ENCODE measurements at places on chromosomes 6 and 20.
A peak's percentile ranks its signal among the peaks of the same experiment; 100 is the strongest.

- no peak for DNase-seq
Measured at GRCh38 chr6:100664274-100665040, 199.7 kb upstream of the SIM1 start.

GRCh38 chr6:5143634-5144311 is 58.6 kb downstream of the PPP1R3G start:
- DNase-seq, result peak; percentile 81

GRCh38 chr6:83873869-83874268 is 14.4 kb downstream of the CYB5R4 start:
- no peak for DNase-seq

- peak; percentile 45 for DNase-seq
Measured at GRCh38 chr6:19691465-19692167, 145.6 kb upstream of the ID4 start.

GRCh38 chr20:3483784-3484183 is 13.0 kb downstream of the ATRN start:
- no peak for DNase-seq

DNA sequence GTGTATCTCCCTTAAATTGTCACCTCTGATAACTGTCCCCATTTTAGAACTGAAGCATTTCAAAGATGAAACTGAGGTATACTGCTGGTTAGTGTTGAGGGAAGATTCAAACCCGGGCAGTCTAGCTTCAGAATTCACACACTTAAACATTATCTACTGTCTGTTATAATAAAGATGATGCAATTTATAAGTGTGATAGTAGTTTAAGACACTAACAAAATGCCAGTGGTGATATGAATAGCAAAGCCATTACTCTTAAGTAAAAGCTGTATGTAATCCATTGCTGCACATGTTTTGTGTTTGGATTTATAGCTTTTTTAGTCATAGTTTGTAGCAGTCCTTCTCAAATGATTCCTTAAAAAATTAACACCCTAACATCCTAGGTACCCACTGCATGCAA is 19.8 kb downstream of the USP45 start:
- no peak for DNase-seq

- peak; percentile 27 for DNase-seq
Measured at GRCh38 chr6:16331384-16332174, 93.2 kb downstream of the GMPR start.

- no peak for DNase-seq
Measured at GRCh38 chr6:32182555-32182981, 1.5 kb downstream of the AGER start.

DNA sequence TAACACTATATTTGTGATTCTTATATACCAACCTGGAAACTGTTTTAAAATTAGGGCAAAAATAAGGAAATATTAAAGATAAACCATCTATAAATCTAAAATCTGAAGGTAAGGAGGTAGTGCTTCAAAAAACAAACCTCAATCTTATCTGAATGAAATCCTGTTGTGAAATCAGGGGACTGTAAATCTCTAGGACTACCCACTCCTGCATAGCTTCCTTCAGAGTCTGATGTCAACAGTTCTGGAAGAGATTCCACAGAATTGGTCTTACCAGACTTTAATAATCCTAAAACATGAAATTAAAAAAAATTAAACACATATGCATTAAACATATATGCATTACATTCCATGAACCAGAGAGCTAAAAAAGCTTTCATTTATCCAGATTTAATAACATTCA is 51.4 kb downstream of the IBTK start:
- no peak for DNase-seq

DNA sequence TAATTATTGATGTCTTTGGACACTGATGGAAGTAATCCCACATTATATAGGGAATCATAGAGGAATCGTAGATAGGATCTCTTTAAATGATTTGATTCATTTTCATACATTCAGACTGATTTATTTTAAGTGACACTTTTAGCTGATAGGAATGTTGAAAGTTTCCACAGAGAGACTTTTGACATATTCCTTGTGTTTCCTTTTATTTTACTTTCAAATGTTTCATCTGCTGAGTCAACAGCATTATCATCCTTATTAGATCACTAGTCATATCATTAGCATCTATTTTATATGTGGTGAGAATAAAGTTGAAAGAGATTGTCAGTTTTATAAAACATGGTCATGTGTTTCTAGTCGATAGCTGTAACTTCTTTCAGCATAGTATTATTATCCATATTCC is 13.4 kb downstream of the DCBLD1 start:
- DNase-seq, result no peak

DNA sequence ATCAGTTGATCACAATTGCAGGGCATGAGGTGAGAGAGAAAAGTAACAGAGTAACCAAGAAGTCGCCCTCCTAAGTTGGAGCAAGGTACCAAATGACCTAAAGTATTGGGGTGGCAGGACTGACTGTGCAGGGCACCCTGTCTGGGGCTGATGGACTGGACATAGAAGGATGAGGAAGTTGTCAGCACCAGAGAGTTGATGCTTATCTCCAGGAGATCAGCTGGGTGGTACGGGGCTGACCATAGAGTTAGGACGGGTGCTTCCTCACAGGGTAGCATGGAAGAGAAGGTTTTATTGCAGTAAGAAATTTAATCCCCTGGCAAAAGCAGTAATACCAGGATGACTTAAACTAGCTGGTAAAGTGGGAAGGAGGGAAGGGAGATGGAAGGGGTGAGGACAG is 66.7 kb downstream of the TMEM170B start:
- DNase-seq, result no peak

DNA sequence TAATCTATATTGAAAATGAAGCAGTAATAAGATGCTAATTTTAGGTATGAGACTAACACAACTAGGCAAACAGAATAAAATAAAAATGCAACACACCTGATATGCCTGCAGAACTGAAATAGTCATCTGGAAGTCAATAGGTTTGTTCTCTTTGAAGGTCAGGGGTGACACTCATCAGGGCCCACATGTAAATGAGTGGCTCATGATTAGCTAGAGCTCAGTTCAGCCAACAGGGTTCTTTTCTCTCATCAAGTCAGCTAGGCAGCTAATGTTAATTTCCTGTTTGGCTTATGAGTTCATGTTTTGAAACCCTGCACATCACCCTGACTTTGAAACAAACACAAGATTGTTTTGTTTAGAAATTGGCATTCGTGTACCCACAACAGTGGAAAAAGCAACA is 23.8 kb downstream of the SMLR1 start:
- DNase-seq, result no peak

GRCh38 chr6:29938746-29939508 is 3.4 kb upstream of the HLA-A start:
- no peak for DNase-seq

DNA sequence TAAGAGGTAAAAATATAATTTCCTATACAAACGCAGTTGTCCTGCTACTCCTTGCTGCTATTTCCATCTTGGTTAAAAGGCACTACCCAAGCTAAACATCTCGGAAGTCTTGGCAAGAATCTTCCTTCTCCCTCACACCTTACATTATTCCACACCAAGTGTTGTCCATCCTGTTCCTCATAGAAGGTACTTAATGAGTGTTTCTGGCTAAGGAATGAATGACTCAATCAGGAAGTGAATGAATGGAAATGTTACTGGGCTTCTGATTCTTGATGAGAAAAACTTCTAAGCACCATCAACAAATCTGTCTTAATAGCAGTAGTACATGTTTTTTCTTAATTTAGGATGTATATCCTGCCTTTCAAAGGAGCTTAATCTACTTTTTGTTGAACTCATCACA is 40.6 kb upstream of the RSPO3 start:
- no peak for DNase-seq

GRCh38 chr20:57837208-57838035 is 127.6 kb upstream of the PMEPA1 start:
- DNase-seq, result no peak

DNA sequence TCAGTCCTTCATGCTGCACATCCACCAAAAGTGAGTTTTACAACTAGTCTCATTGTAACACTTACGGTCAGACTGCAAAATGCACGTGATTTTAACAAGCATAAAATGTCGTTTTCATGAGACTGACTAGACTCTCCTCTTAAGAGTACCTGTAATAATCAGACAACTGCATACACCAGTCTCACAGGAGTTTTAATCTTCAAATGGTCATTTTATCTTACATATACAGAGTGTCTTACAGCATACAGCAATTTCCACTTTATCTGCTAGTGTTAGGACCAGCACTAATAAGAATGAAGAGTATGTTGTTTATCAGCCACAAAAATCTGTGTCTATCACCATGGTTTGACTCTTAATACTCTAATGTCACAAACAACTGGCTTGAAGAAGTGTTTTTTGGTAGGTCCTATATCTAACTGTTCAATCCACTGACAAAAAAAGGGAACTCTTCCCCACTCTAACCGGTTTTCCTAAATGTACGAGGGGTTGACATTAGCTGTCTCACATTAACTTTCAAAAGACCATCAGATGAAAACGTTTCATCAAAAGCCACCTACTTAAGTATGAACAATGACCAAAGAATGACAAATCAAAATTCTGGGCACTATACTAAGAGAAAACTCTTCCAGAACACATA is 1.5 kb upstream of the ASF1A start:
- DNase-seq, result no peak

DNA sequence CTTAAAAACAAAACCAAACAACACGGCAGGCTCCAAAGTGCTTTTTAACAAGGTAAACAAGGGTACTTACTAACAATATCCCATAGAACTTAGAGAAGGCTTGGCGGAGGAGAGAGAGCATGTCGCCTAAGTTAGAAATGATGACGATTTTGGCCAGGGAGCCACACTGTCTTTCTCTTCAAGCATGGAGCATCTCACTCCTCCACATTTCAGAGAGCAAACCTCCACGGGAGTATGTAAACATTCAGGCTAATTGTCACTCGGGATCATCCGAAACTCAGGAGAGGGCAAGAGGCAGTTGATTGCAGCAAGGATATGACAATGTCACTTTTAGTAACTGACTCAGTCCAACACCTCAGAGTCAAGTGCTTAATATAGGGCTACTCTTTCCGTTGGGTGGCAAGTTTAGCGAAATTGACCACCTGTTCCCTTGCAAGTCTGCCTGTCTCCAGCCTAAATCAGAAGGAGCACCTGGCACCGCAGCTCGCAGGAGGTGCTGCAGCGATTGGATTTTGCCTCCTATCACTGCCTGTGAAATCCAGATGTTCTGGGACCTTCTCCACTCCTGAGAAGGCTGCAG is 65.8 kb upstream of the RPS6KA2 start:
- no peak for DNase-seq

GRCh38 chr6:3517350-3517749 is 60.5 kb upstream of the SLC22A23 start:
- no peak for DNase-seq

DNA sequence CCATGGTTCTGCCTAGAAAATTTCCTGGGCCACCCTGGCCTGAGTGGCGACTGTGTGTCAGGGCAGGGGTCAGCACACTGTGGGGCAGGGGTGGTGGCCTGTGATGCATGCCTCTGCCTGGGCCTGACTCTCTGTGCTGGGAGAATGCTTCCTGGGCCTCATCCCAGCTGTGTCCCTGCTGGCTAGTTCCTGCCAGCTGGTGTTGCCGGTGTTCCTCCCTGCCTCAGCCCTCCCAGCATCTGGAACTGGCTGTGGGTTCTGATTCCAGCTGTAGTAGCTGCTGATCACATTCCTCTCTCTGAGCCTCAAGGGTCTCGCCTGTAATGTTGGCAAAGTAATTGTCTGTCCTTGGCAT is 101.5 kb downstream of the SYCP2 start:
- DNase-seq, result no peak

DNA sequence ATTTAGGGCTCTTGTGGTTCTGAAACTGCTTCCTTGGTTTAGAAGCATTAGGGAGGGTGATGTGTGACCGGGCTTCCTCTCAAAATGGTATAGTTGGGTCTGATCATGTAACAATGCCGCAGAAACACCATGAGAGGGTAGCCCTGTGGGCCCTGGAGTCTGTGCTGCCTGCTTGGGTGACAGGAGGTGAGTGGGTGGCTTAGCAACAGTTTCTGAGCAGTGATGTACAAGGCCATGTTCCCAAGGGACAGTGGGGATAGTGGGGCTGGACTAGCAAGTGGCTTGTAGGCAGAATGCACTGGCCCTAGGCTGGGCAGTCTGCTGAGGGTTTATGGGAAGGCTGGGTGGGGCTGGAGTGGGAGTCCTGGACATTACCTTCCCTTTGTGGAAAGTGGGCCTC is 106.9 kb upstream of the MYL9 start:
- no peak for DNase-seq

GRCh38 chr20:25695532-25696370 is 902 bp downstream of the ZNF337 start:
- DNase-seq, result no peak

GRCh38 chr6:17485181-17485580 is 91.8 kb downstream of the CAP2 start:
- DNase-seq, result no peak

DNA sequence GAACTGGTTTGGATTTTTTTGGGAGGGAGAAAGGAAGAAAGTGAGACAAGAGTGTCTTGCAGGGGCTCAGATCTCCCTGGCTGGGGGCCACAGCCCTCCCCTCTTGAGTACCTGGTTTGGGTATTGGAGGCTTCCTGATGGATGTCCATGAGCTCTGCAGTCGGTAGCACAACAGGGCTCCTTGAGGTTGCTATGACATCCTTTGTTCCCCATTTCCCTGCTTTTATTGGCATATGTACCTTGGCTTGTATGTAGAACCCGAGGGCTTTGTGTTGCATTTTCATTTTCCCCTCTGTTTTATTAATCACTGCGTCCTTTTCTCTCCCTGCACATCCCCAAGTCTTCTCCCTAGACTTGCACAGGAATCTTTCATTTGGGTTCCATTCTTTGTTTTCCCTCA is 355.5 kb upstream of the TSHZ2 start:
- DNase-seq, result no peak

- no peak for DNase-seq
Measured at GRCh38 chr6:165049362-165049761, 260.0 kb downstream of the C6orf118 start.

- no peak for DNase-seq
Measured at GRCh38 chr6:167793421-167793820, 33.3 kb upstream of the AFDN start.

DNA sequence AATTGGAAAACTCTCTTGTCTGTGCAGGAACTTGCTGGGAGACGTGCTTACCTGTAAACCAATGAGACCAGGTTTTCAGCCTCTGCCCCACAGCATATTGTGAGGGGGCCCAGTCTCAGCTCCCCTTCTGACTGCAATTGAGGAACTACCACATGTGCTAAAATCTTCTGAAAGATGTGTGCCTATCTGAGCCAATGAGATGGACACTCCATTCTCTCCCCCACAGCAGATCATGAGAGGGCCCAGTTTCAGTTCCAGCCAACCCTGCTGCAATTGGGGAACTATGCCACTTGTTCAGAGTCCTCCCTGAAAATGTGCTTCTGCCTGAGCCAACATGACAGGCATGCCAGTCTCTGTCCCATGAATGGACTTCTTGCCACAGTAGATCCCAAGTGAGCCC is 20.9 kb upstream of the PI3 start:
- DNase-seq, result no peak

DNA sequence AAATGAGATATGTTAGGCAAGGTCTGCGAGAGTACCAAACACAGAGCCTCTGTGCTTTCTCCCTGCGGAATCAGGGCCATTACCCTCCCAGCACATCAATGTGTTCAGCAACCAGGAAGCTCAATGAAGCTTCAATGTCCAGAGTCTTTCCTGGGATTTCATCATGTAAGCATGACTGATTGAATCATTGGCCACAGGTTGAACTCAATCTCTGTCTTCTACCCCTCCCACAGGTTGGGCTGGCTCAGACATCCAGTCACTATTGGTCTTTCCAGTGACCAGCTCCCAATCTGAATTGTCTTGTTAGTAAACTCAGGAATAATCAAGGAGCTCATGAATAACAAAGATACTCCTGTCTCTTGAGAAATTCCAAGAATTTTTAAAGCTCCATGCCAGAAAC is 2.7 kb upstream of the DTD1 start:
- no peak for DNase-seq

GRCh38 chr6:165634101-165634880 is 28.8 kb downstream of the PDE10A start:
- DNase-seq, result no peak

GRCh38 chr6:157229132-157229618 is 94.1 kb downstream of the TMEM242 start:
- DNase-seq, result no peak
